Central memory CD8-positive, alpha-beta T cell (primary cell): ENCODE measurements at places on chromosomes 6 and 20.

- no peak for DNase-seq
Measured at GRCh38 chr20:41001497-41001896, 27.1 kb upstream of the TOP1 start.

DNA sequence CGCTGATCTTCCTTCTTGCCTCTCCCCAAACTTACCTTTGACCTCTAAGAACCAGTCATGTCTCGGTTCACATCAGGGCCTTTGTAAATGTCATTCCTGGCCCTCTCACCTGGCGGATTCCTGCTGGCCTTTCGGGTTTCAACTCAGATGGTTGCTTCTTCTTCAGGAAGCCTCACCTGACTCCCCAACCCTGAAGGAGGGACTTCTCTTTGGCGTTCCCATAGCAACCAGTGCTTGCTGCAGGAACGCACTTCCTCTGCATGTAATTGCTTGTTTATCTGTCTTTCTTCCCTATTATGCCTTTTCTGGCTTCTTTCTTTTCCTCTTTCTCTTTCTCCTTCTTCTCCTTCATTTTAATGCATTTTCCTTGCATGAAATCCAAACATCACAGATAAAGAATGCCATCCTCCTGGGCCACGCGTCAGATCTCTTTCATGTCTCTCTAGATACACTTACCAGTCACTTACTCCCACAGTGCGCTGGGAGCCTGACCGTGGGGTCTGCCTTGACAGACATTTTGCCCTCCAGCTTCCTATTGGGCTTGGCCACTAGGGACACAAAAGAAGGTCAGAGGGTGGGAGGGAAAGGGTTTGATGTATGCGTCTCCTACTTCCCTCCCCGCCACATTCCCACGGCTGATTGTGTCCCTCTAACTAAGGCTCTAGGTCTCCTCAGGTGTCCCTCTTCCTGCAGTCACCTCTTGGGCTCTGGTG lies 295.7 kb upstream of the TSHZ2 start:
- no peak for DNase-seq

- DNase-seq: no peak
Measured at GRCh38 chr6:81063891-81064290, 688.6 kb downstream of the TENT5A start.

DNA sequence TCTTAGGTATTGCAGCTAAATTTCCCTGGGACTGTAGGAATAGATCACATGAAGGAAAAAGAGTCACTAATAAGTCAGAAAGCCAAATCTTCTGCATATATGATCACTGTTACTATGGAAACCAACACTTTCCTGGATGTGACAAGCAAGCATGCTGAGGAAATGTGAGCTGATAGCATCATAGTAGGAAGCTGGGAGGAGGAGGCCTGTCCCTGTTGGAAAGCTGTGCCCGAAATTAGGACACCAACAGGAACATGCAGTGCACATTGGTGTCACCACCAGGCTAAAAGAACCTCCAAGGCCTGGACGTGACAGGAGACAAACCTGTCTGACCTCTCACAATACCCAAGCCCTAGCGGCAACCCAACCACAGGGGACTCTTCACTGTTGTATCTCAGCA lies 181.9 kb upstream of the PCSK2 start:
- no peak for DNase-seq

DNA sequence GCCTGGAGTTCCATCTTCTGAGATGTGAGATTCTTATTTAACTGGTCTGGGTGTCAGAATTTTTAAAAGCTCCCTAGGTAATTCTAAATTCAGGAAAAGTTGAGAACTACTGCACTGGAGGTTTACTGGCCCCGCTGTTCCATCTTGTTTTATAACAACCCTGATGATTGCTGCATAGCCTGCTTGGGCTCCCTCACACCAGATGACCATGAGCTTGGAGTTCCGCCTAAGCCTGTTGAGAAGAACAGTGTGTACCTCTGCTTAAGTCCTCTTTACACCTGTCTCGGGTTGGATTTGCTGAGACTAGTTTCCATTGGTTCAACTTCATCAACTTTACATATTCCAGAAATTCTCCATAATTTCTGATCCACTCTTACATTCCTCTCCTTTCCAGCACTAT lies 77.9 kb downstream of the FKBP5 start:
- DNase-seq: no peak

- no peak for DNase-seq
Measured at GRCh38 chr20:5504061-5504739, 187.4 kb upstream of the PROKR2 start.

GRCh38 chr20:49637046-49637637 lies 69.2 kb upstream of the PTGIS start:
- no peak for DNase-seq

GRCh38 chr6:34082864-34083626 lies 62.8 kb downstream of the GRM4 start:
- no peak for DNase-seq

- DNase-seq: no peak
Measured at GRCh38 chr6:41374618-41375590, 39.5 kb downstream of the NCR2 start.

DNA sequence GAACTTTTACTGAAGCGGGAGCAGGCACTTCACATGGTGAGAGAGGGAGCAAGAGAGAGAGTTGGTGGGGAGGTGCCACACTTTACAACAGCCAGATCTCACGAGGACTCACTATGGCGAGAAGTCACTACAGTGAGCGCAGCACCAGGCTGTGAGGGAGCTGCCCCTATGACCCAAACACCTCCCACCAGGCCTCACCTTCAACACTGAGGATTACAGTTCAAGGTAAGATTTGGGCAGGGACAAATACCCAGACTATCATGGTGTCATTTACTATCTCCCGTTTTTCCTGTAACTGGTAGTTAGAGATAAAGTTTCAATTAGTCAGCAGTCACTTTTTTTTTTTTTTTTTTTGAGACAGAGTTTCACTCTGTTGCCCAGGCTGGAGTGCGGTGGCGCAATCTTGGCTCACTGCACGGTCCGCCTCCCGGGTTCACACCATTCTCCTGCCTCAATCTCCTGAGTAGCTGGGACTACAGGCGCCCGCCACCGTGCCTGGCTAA lies 7.8 kb downstream of the RBCK1 start:
- DNase-seq: no peak

- DNase-seq: no peak
Measured at GRCh38 chr6:71457929-71458328, 169.3 kb downstream of the OGFRL1 start.

DNA sequence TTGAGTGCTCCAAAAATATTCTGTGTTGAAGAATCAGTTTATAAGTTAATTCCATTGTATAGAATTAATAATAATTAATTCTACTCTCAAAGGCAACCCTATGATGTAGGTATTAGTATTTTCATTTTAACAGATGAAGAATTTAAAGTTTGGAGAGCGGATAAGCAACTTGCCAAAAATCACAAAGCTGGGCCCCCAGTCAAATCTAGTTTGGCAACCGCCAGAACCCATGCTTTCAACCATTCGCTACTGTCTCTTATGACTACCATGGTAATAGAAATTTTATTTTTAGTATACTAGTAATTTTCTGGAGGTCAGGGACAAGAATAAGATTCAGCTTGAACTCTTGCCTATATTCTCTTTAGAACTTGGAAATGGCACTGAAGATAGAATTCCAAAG lies 229.8 kb downstream of the IBTK start:
- DNase-seq: no peak
